ENCODE measurements at places on chromosomes 2 and 18. TPM values are rescaled to one million over a fixed set of nuclear protein-coding genes. Genes with fewer than 3 reads are reported as not detected.

The SIX3 gene
- 30.9 TPM for polyA plus RNA-seq

The UGT1A10 gene
- polyA plus RNA-seq, result not detected

The TUBA3E gene
- polyA plus RNA-seq, result not detected

The TP53I3 gene
- polyA plus RNA-seq, result 31.7 TPM

The TOGARAM2 gene
- 0.71 TPM for polyA plus RNA-seq

The ATAD2B gene
- polyA plus RNA-seq, result 1.6 TPM

The SLC4A5 gene
- polyA plus RNA-seq, result 0.37 TPM

The MYO7B gene
- 0.46 TPM for polyA plus RNA-seq

The ERMN gene
- 73.4 TPM for polyA plus RNA-seq

The COL5A2 gene
- polyA plus RNA-seq, result 5.1 TPM

The CCDC74B gene
- 32.4 TPM for polyA plus RNA-seq

Data from brain (organoid and tissue), 16 donors.